Activated T-helper 1 cell treated with anti-CD3 and anti-CD28 coated beads, Interleukin-2, amount 50 U/mL, for 16 hours (primary cell): ENCODE measurements at places on chromosomes 3 and 15.

DNA sequence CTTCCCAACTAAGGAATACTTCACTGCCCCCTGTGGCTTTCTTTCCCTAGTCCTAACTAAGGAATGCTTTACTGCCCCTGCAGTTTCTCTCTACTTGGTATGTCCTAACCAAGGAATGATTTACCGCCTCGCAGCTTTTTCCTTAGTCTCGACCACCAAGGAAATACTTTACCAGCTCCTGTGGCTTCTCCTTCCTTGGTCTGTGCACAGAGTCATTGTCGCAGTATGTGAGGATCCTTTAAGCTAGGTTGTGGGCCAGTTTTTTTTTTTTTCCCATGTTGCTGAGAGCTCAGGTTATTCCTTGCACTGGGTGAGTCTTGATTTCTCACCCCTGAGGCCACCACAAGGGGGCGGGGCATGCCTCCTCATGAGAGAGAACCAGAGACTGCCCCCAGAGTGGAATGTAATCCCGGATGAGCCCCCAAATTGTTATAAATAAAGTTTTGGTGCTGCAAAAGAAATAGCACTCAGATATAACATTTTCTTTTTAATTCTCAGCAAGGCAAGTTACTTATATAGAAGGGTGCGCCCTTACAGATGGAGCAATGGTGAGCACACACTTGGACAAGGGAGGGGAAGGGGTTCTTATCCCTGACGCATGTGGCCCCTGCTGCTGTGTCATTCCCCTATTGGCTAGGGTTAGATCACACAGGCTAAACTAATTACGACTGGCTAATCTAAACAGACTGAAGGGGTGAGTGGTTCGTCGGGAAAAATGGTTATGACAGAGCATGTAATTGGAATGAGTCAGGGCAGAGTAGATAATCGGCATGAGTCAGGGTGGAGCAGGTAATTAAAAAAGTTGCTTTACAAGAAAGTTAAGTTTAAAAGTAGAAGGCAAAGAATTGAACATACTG, 27.0 kb downstream of the NDUFB4 start:
- no peak for DNase-seq

GRCh38 chr15:65305776-65306175, 1.3 kb downstream of the RNU5B-1 start:
- DNase-seq: no peak

DNA sequence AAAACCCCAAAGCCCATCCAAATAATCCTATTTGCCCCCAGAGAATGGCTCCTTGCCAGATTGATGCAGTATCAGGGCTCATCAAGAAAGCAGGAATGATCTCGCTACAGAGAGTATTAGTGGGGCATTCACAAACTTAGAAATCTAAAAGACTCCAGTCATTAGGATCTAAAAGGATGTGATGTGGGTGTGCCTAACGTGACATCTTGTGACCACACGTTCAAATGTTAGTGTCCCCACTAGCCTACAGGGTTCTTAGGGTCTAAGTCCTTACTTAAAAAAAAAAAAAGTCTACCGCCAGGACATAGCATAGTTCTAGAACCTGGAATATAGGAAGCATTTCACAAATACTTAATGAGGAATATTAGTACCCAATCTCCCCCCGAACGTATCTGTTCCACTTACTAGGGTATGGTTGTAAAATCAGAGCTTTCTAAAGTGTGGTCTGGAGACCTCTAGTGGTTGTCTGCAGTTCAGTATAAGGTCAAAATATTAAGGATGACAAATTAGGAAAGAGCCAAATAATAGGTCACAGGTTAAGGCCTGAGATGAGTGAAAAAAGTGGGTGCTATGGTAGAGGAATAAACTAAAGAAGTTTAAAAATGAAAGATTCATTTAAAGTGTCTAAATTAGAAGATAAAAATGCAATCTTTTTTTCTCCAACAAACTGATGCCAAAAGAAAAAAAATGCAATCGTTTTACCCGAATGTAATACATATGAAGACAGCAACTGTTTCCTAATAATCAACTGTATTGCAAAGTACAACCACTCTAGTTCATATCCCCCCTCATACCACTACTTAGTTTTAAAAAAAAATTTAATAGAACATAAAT, 4.2 kb upstream of the CHRM5 start:
- DNase-seq: no peak

- DNase-seq: no peak
Observed at GRCh38 chr15:57553526-57553925, 38.2 kb upstream of the MYZAP start.

GRCh38 chr15:90020021-90020735, 19.1 kb downstream of the ZNF710 start:
- no peak for DNase-seq
